ENCODE measurements at places on chromosomes 3 and 15.

- no peak for DNase-seq
Measured at GRCh38 chr15:90046911-90047392, 45.8 kb downstream of the ZNF710 start.

GRCh38 chr3:8724108-8724752, 9.4 kb upstream of the CAV3 start:
- DNase-seq, result no peak

DNA sequence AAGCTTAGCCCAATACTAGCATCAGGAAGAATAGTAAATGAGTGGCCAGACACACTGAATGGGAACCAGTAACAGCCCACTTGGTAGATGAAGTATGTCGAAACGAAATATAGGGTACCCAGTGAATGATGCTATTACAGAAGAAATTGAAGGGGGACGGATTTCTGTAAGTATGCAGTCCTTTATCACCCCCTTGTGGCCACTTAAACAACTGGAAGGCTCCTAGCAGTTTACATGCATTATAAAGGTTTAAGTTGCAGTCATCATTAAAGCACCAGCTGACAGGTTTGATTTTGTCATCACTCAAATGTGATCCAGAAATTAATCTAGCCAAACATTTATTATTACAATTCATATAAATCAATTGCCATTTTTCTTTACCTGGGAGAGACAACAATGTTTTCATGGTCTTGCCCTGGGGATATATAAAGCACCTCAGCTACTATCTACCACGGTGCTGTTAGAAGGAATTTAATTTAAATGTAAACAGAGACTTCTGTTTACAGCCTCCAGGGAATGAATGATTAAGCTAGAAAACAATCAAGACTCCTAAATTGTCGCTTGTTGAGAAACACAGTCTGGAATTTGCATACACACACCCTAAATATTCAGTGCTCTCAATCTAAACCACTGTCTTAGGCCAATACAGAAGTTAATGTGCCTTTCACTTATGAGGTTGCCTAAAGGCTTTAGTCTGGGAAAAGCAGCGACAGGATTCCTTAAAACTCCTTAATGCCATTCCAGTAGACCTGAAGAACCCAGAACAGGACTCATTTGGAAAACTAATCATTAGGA, 7.8 kb downstream of the EIF1B start:
- DNase-seq, result no peak

DNA sequence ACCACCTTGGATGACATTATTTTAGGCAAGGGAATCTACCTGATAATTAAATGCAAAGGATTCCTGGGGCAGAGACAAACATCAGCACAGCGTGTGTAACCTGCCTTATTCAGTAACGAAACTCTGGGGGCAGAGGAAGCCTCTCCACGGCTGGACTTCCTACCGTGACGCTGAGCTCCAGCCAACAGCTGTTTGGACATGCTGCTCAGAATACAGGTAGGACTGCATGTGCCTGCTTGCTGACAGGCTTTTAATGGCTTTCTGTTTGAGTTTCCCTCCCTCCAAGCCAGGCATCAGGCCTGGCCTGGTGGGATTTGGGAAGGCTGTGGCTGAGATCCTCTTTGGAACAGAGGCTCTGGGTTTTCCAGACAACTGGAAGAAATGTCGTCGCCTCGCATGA, 150.6 kb downstream of the ADAMTS17 start:
- DNase-seq, result no peak

DNA sequence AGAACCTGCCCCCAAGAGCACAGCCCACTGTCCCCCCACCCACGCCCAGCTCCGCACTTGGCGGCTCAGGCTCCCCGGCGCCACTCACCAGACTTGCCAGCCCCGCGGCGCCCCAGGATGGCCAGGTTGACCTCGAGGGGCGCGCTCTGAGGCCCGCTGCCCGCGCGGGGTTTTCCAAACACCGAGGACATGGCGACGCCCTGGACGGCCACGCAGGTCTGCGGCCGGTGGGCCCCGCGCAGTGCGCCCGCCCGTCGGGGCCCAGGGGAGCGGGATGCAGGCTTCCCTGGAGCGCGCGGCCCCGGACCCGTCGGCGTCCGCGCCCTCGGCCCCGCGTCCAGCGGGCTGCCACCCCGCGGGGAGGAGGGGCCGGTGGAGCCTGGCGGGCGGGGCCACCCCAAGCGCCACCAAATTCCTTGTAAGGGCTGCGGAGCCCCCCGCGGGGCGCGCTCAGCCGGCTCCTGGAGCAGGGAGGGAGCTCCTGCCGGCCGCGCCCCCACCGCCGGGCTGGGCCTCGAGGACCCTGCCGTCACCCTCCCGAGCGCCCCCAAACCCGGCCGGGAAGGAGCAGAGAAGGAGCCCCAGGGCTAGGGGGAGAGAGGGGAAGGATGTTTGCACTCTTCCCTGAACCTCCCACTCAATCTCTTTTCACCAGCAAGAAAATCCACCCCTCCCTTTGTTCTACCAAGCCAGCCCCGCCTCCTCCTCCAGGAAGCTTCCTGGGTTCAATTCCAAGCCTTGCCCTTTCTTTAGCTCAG, at the start of gene RASL12:
Gene RASL12 (minus strand): TSS at position 347 of the 758 bp plus-strand sequence. CDS start 156 bp downstream, at position 191.
- no peak for DNase-seq

- DNase-seq, result no peak
Measured at GRCh38 chr15:57923750-57924149, 141.8 kb downstream of the ALDH1A2 start.
